CD14-positive monocyte (primary cell): ENCODE measurements at places on chromosomes 1 and 21.

- DNase-seq = no peak
Observed at GRCh38 chr1:40073062-40073461, 24.0 kb downstream of the PPT1 start.

GRCh38 chr1:169307176-169307575 is 60.4 kb downstream of the NME7 start:
- DNase-seq = no peak

- DNase-seq = no peak
Observed at GRCh38 chr1:228743405-228743804, 8.1 kb downstream of the RHOU start.

GRCh38 chr1:54998677-54999076 is at the start of gene BSND:
Gene BSND (plus strand): TSS chr1:54998933. CDS start chr1:54999187, 254 bp downstream.
- no peak for DNase-seq

DNA sequence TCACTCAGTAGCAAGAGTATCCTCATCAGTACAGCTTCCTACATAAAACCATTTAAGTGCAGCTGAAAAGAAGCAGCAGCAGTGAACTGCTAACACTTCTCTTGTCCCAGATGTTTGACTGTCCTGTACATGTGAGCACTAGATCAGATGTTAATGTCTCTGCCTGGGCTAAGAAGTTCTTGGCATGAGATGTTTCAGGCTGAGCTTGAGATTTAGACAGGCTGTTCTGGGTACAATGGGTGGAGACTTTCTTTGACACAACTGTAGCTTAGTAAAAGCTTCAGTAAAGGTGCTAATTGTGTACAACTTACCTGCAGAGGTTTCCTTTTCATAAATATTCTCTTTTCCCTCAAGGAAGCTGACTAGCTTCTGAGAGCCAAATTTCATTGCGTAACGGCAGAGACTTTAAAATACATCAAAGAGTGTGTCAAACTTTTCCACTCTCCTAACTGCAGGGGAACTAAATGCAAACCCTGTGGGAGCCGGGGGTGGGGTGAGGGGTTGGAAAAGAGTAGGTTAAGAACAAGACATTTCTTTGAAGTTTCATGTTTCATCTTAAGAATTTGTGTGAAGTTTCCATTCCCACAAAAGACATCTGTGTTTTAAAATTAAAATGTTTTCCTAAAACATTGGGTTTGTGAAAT is 82.1 kb upstream of the CCDC190 start:
- DNase-seq = no peak
